ENCODE measurements at places on chromosomes 7 and 10.

GRCh38 chr10:73856261-73856660, 18.1 kb downstream of the CAMK2G start:
- no peak for DNase-seq

GRCh38 chr7:94509264-94509886, at the start of gene CASD1:
Gene CASD1, plus strand, starts transcription at chr7:94509809. Its CDS starts 276 bp downstream, at chr7:94510085.
- peak; percentile 77 for DNase-seq

DNA sequence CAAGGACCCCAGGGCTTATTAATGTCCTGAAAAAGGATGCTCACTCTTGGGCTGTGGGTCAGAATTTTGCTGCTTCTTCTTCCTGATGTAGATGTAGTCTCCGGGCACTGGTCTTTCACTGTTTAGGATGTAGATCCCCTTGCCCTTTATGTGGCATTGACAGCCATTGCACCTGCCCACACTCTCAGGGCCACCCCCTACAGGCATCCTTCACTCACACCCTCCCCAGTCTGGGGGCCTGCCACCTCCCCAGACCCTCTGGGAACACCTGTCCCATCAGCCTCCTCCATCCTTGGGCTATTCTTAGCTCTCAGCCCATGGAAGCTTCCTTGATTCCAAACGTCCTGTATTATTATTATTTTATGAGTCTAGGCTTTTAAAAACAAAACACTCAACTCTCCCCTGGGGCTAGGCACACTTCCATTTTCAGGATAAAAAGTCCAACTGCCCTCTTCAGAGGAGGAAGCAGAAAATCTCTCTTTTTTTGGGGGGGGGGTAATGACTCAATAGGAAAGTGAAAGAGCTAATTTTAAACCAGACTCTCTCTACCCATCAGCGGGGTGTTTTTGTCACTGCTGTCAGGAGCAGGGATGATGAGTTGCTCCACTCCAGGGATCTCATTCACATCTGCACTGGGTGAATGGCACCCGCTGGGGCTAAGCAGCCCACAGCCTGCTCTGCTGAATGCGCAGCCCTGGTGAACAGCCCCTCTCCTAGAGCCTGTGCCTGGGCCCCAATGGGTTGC, 11.5 kb upstream of the KLRG2 start:
- DNase-seq = no peak

GRCh38 chr7:158611541-158611940, 23.9 kb upstream of the PTPRN2 start:
- DNase-seq = no peak

- no peak for DNase-seq
Measured at GRCh38 chr10:102777711-102778453, 34.1 kb downstream of the WBP1L start.
